Uterine smooth muscle cell (primary cell): ENCODE measurements at places on chromosomes 3 and 15. TPM values are rescaled to one million over a fixed set of nuclear protein-coding genes. Genes with fewer than 3 reads are reported as not detected.

GNB4 gene
- 62.5 and 103 TPM in 2 replicates for total RNA-seq

AGBL1 gene
- total RNA-seq = not detected in 2 replicates

DPPA2 gene
- not detected in 2 replicates for total RNA-seq

WDR93 gene
- under 0.01 TPM in 2 replicates for total RNA-seq

OXTR gene
- total RNA-seq = 8.9 and 12.1 TPM in 2 replicates

C3orf85 gene
- not detected in 2 replicates for total RNA-seq

CASR gene
- not detected in 2 replicates for total RNA-seq

CPLX3 gene
- total RNA-seq = not detected in 2 replicates

CACNA1D gene
- 0.33 and 1.5 TPM in 2 replicates for total RNA-seq

COL8A1 gene
- total RNA-seq = 17.8 and 62.4 TPM in 2 replicates

CXCR6 gene
- under 0.01 TPM in 1 of 2 replicates, not detected in the other for total RNA-seq

MGA gene
- 42.0 and 42.8 TPM in 2 replicates for total RNA-seq

CHRNA7 gene
- total RNA-seq = 0.37 and 1.2 TPM in 2 replicates

SCAANT1 gene
- not detected in 2 replicates for total RNA-seq

GPR176 gene
- total RNA-seq = 135 and 142 TPM in 2 replicates

IL5RA gene
- not detected in 2 replicates for total RNA-seq

DAZL gene
- not detected in 2 replicates for total RNA-seq

NECTIN3 gene
- 53.0 and 63.2 TPM in 2 replicates for total RNA-seq

PAK6 gene
- under 0.01 TPM in 2 replicates for total RNA-seq

CSTA gene
- total RNA-seq = 0.11 and 1.1 TPM in 2 replicates
